ENCODE measurements at places on chromosomes 7 and 10.

DNA sequence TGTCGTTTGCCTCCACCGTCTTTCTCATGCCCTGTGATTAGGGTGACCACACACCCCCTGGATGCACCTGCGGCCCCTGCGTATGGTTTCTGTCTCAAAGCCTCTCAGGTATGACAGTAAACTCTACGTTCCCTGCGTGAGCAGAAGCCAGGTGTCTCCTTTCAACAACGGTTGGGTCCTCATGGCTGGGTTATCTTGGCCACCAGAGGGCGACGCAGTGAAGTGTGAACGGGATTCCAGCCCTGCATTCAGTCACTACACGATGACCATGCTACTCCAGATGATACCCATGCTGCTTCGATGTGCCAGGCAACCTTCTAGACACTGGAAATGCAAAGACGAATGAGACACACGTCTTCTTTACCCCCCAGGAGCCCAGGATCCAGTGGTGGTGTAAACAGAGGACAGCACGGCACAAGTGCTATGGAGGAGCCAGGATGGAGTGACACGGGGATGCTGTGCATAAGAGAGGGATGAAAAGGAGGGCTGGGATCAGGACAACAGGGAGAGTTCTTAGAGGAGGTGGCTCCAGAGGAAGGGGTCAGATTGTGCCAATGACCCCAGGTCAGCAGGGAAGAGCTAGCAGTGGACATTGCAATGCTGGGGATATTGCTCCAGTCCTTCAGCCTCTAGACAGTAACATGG is 228.1 kb upstream of the PFKP start:
- DNase-seq, result no peak

- DNase-seq, result no peak
Observed at GRCh38 chr7:123319911-123320310, 120.1 kb upstream of the SLC13A1 start.

DNA sequence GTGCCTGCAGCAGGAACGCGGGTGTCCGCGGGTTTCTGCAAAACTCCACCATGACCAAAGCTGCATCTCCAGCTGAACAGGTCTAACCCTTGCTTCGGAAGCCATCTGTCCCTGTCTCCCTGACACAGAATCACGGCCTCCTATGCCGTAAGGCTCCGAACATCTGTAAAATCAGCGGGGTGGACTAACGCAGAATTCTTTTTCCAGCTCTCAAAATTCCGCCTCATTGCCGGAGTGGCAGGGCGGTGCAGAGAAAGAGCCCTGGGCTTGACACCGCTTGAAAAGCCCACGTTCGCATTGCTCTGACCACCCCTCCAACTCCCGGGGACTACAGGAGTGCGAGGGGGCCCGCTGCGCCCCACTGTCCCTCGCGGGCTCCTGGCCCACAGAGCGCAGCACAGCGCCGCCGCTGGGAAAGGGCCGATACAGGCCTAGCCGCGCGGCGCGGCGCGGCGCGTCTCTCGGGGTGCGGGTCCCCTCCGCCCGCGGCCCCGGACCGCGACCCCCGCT is 409 bp downstream of the DNMBP start:
- DNase-seq, result peak; percentile 40

- DNase-seq, result peak; percentile 11
Observed at GRCh38 chr10:60149003-60149402, 240.7 kb downstream of the ANK3 start.

- DNase-seq, result peak; percentile 60
Observed at GRCh38 chr7:152000191-152000590, 25.3 kb upstream of the GALNT11 start.
